ENCODE measurements at places on chromosomes 13 and 19.
A peak's percentile ranks its signal among the peaks of the same experiment; 100 is the strongest.

- DNase-seq, result no peak
These were observed 94.6 kb downstream of the CCNA1 start for GRCh38 chr13:36526897-36527296.

DNA sequence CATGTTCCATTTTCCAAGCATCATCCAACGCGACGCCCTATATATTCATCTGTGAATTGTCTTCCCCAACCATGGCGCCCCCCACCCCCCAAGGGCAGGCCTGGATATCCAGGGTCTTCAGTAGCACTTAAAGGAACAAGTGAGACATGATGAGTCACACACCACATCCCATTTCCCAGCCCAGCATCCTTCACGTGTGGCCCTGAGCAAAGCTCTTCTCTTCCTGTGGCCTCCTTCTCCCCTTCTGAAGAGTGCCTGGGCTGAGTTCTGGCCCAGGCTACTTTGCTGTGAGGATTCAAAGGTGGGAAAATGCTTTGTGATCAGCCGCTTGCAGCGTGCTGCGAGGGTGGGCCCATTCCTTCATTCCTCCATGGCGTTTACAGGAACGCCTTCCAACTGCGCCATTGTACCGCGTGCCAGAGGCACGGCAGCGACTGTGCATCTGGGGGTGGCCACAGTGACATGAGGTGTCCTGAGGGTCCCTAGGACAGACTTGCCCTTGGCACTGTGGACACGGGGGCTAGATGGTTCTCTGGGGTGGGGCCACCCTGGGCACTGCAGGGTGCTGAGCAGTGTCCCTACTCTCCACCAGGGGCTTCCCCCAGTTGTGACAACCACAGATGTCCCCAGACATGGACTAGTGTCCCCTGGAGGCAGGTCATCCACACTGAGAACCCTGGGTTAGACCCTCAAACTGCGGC, 11.7 kb downstream of the PLIN4 start:
- DNase-seq, result no peak

- DNase-seq, result no peak
These were observed 320.7 kb downstream of the DIAPH3 start for GRCh38 chr13:59843040-59843439.

- no peak for DNase-seq
These were observed 121.5 kb upstream of the RNF113B start for GRCh38 chr13:98298599-98298998.

GRCh38 chr13:109497917-109498316, 288.5 kb downstream of the IRS2 start:
- DNase-seq, result no peak

DNA sequence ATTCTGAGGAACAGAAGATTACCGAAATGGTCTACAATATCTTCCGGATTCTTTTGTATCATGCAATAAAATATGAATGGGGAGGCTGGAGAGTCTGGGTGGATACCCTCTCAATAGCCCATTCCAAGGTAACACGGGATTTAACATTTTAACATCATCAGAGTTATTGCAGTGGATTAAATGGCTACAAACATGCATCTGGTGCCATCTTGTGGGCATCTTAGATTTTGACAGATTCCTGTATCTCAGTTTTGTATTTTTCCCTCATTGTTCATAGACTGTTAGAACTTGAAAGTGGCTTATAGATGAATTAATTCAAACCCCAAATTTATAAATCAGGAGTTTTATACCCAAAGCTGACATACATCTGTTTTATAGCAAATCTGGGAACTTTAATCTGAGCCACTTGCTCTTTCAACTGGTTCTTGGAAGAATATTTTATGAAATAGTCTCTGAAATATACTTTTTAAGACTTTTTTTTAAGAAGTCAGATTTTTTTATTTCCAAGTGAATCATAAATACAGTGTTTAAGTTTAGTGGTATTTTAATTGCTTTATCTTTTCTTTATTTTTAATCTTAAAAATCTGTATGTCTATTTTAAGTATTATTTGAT, 215.2 kb downstream of the NBEA start:
- peak; percentile 22 for DNase-seq

DNA sequence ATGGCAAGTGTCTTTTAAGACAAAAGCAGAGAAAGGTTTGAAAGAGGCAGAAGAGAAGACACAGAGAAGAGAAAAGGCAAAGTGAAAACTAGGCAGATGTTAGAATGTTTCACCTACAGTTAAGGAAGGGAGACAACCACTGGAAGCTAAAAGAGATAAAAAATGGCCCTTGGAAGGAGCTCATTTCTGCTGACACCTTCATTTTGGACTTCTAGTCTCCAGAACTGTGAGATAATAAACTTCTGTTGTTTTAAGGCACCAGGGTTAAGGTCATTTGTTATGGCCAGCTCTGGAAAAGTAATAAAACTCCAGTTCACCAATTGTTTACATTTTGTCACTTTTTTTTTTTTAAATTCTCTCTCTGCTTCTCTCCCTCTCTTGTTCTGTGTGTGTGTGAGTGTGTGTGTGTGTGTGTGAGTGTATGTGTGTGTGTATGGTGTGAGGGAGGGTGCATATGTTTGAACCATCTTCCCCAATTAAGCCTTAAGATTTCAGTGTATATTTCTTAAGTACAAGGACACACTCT, 374.6 kb downstream of the DACH1 start:
- DNase-seq, result no peak

DNA sequence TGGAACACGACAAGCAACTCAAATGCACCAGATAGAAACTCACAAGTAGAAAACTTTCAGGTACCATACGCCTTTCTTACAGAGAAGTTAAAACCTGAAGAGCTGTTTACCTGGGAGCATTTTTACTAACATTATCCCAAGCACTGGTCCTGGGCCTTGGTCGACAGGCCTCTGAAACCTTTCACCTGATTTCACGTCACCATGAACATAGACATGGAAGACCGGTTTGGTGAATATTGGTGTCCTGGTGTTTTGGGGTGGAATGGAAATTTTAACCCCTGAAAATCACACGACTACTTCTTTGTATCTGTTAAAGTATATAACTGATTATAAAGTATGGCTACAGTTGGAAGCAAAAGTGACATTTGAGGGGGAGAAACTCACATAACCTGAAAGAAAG, 176.6 kb upstream of the ARGLU1 start:
- DNase-seq, result no peak

DNA sequence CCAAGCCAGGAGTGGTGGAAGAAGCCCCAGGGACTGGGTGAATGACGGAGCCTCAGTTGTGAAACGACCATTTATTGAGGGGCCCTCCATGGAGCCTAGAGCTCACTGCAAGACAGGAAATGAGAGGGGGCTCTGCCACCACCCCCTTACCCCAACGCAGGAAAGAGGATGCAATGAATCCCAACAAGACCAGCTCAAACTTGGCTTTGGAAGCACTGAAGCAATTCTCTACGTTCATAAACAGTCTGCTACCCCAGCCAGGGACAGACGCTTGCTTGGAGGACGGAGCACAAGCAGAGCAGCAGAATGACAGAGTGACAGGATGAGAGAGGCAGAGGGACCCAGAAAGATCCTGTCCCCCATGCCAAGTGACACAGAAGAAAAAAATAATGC, 1.0 kb downstream of the PRKACA start:
- DNase-seq, result no peak

GRCh38 chr13:24921881-24922280, 157.9 kb downstream of the RNF17 start:
- DNase-seq, result no peak

DNA sequence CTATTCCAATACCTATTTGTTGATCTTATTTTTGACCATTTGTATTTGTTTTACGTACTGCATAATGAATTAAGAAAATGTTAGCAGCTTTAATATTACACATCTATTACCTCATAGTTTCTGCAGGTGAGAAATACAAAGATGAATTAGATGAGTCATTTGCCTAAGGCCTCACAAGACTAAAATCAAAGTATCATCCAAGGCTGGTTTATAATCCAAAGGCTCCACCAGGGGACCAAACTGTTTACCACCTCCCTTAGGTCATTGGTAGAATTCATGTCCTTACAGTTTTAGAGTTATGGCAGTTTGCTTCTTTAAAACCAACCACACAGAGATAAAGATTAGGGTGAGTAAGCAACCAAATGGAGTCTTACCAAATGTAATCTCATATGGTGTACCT, 848.1 kb downstream of the SLITRK6 start:
- DNase-seq, result no peak

GRCh38 chr19:56111601-56112312, 9.3 kb downstream of the ZNF787 start:
- peak; percentile 22 for DNase-seq

DNA sequence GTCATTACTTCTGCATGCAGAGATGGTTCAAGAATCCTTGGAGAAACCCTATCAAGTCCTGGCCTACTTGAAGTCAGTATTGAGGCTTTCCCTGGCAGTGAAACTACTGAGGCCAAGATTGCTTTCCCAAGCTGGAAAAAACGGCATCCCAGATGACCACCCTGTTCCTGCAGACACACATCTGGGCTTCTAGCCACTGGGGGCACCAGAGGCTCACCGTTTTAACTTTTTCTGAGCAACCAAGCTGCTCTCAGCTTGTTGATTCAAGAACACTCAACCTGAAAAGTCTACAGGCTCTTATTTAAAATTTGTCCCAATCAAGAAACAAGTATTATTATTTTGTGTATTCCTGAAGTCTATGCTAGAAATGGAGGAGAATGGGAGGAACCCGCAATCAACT, 66.6 kb downstream of the SPRYD7 start:
- no peak for DNase-seq

DNA sequence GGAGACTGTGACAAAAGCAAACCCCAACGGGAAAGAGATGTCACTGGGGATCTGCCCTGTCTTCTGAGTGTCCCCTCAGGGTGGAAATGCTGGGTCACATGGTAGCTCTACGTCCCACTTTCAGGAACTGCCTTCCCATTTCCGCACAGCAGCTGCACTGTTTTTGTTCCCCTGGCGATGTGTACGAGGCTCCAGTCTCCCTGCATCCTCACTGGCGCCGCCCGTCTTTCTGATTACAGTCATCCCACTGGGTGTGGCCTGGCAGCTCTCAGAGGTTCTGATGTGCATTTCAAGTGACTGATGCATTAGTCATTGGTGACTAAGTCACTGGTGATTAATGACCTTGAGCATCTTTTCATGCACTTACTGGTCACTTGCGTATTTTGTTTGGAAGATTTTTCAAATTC, 21.2 kb downstream of the PCID2 start:
- peak; percentile 76 for DNase-seq

- DNase-seq, result no peak
These were observed 261.4 kb upstream of the RXFP2 start for GRCh38 chr13:31477961-31478360.

- DNase-seq, result no peak
These were observed 118.7 kb upstream of the MCF2L start for GRCh38 chr13:112850273-112850672.

GRCh38 chr19:10286803-10287737, at the start of gene ICAM4:
TSS of gene ICAM4 (plus strand) at chr19:10286955. CDS start at chr19:10287013, 58 bp downstream.
- no peak for DNase-seq

DNA sequence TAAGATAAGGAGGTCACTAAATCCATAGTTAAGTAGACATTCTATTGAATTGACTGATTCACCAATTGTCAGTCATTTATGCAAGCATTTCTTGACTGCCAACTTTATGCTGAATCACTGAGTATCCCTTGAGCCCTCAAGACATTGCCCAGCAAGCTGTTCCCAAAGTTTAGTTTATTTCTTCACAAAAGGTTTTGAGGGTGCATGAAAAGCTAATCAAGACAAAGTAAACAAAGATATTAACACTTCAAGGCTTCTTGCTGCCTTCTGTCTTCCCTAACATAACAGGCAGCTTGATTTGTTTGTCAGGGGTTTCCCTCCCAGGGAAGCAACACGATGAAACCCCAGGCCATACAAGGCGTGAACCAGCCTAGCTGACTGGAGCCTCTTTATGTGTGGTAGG, 374.4 kb downstream of the SPRY2 start:
- DNase-seq, result no peak

DNA sequence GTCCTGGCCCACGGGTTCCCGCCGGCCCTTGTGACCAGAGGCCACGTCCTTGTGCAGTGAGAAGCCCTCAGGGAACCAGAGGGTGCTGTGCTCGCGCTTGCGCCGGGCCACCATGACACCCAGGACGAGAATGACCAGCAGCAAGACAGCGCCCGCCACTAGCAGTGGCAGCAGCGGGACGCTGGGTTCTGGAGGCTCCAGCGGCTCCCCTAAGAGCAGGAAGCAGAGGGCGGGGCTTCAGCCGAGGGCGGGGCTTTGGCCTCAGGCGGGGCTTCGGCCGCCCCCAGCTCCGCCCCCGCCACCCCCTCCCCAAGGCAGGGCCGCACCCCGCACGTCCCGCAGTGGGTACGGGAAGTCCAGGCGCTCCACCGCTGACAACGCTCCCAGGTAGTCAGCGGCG, 30.4 kb downstream of the NOTCH3 start:
- no peak for DNase-seq

GRCh38 chr13:91241221-91241933, 106.1 kb upstream of the MIR17HG start:
- DNase-seq, result no peak

DNA sequence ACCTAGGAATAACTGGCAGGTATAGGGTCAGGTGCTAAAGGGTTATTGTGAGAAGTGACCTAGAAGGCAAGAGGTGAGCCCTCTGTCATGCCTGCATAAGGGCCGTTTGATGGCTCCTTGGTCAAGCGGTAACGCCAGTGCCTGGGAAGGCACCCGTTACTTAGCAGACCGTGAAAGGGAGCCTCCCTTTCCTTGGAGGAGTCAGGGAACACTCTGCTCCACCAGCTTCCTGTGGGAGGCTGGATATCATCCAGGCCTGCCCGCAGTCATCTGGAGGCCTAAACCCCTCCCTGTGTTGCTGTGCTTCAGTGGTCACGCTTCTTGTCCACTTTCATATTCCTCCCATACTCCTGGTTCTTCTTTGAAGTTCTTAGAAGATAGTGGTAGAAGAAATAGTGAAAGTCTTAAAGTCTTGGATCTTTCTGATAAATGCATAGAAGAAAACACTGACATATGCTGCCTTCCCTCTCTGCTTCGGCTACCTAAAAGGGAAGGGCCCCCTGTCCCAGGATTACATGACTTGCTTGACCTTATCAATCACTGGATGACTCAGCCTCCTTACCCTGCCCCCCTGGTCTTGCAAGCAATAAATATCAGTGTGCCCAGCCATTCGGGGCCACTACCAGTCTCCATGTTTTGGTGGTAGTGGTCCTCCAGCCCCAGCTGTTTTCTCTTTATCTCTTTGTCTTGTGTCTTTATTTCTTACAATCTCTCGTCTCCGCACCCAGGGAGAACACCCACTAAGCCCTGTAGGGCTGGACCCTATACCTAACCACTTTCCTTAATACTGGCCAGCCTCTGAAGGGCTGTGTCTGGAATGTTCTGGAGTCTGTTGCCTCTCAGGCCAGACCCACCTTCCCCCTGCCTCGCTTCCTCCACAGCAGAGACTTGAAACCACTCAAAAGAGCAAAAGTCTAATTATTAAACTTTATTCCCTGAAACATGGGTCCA, 16.1 kb upstream of the ABCC4 start:
- no peak for DNase-seq

DNA sequence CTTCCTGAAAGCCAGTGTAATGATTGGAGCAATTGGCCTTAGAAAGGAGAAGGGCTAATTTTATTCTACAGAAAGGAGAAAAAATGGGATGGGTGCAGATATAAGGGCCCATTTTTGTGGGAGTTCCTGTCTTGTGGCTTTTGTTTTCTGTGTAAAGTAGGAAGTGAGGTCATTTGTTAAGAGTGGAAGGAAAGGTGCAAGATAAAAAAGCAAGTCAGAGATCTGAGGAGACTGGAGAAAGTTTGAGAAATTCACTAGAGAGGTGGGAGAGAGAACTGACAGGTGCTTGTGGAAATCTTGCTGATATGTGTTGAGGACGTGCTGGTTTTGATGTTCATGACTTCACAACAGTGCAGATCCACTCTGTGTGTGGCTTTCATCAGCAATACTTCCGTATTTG, 349.4 kb downstream of the DLEU7 start:
- DNase-seq, result no peak

All from CD4-positive, alpha-beta T cell treated with Interleukin-2 at 100 ng/mL for 4 hours (primary cell).